ENCODE measurements at places on chromosomes 5 and 9.

DNA sequence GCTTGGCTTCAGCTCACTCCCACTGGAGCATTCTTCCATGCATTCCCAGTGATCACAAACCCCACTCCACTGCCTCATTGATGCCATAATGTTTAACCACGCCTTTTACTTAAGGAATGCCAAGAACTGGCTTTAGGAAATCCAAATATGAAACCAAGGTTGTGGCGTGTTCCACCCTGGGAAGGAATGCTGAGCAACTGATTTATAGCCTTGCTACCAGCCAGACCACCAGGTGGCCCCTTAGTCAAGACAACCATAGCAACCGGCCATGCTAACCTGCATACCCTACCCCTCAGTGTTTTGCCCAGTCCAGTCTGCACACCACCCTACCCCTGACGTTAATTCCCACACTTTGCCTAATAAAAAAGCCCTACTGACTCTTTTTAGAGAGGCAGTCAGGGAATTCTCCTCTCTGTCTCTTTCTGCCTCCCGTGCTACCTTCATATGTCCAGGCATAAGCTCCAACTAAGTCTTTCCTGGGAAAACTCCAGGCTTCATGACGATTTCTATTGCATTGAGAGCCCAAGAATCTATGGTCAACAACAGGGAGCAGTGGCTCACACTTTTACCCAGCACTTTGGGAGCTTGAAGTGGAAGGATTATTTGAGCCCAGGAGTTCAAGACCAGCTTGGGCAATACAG, 27.0 kb upstream of the PRRC2B start:
- DNase-seq: no peak

GRCh38 chr9:117114768-117115167, 300.1 kb downstream of the ASTN2 start:
- DNase-seq: no peak

DNA sequence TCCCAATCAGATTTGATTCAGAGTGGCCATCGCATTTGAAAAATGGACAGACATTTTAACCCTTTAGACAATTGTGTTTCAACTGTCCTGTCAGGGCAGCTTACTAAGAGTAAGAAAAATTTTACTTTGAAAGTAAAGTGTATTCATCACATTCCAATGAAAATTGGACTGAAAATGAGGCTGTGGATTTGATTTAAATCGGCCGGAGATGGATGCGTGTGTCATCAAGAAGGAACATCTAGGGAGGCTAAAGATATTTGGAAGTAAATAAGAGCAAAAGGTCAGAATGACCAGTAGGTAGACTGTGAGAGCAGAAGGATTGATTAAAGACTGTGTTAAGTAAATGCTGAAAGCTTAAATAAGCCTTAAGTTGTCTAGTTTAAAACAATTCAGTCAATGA, 1.5 kb downstream of the ZCCHC7 start:
- DNase-seq: no peak

GRCh38 chr5:13625616-13626198, 318.8 kb downstream of the DNAH5 start:
- no peak for DNase-seq

- DNase-seq: no peak
Observed at GRCh38 chr5:159337016-159337955, 7.0 kb upstream of the IL12B start.

DNA sequence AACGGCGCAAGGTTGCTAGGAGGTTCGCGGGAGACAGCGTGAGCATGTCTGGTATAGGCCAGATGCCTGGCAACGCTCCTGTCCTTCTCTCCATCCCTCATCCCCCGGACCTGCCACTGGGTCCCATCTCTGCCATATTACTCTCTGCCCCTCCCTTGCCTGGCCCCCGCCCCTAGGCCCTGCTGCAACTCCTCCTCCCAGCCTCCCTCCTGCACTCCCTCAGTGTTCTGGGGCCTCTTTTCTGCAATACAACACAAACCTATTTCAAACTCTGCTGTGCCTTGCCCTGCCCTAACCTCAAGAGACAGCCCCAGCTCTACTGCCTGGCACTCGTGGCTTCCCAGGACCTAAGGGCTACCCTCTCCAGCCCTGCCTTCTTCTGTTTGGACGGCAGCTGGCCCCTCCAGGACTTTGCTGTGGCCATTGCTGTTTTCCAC, 8.9 kb upstream of the DBN1 start:
- no peak for DNase-seq

DNA sequence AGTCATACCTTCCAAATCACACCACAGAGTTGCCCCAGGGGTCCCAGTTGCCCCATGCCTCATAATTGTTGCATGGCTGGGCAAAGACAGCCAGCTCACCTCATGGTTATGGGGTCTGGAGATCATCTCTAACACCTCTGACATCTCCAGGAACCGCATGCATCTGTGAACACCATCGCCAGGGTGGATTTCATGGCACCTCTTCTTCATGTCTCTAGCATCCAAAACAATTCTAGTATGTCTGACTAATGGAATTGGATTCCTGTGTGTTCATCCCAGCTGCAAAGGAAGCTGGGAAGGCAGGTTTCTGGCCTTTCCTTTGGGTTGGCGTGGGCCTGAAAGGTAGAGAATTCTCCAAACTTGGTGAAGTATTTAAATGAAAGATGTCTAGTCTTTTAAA, 122.3 kb upstream of the ABCA1 start:
- DNase-seq: no peak

Data from glomerular endothelial cell (primary cell).